NCI-H1417 (cell line): ENCODE measurements at places on chromosomes 5 and 9.

DNA sequence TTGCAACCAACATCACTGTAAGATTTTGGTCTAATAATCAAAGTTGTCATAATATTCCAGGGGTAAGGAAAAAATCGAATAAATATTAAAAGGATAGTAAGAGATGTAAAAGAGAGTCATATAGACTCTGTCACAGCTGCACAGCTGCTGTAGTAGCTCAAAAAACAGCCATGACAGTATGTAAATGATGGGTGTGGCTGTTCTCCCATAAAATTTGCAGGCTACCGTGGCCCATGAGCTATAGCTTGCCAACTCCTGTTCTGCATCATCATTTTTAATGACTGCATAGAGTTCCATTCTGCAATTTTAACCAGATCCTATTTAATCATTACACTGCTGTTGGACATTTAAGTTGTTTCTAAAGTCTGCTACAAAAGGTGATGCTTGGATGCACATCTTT is 450.5 kb upstream of the MPDZ start:
- no peak for DNase-seq

DNA sequence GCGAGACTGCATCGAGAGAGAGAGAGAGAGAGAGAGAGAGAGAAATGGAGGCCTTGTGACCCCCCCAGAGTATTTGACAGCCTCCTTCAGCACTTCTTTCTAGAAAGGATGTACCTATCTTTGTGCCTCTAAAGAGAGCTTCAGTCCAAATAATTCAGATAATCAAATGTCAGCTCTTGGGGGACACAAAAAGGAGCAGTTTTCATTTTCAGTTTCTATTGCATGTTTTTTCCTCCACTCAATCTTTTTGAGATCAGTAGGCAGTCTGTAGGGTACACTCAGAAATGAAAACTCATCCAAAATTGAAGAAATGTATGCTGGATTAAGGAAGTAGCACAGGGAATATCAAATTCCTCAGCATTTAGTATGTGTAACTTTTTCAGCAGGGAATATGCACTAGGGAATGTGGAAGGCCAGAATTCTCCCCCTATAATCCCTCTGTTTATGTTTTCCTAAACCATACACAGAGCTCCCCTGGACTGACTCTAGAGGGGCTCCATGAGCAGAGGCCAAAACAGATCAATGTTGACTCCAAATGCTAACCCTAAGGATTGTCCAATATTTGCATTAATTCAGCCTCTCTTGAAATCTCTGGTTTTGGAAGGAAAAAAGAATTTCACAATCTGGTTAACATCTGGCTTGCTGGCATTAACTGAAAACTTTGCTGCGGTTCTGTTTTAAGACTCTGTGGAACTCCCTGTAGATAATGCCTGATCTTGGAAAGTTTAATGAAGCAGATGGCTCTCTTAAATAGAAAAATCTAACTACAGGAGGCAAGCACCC is 250.1 kb downstream of the CEMIP2 start:
- no peak for DNase-seq

DNA sequence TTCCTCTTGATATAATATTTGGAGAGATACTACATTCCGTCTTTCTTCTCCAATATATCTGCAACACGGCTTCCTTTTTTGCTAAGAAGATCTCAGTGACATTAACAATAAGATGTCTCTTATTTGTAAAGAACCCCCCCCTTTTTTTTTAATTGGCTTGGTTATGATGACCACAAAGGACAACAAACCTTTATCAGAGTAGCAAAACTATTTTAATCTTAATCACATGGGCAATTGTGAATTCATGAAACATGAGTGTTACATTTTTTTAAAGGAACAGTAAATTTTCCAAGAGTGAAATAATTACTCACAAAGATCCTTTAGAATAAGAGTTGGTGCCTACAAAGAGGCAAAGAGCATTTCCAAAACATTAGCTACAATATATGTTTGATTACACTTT is 554.1 kb downstream of the MAT2B start:
- no peak for DNase-seq

DNA sequence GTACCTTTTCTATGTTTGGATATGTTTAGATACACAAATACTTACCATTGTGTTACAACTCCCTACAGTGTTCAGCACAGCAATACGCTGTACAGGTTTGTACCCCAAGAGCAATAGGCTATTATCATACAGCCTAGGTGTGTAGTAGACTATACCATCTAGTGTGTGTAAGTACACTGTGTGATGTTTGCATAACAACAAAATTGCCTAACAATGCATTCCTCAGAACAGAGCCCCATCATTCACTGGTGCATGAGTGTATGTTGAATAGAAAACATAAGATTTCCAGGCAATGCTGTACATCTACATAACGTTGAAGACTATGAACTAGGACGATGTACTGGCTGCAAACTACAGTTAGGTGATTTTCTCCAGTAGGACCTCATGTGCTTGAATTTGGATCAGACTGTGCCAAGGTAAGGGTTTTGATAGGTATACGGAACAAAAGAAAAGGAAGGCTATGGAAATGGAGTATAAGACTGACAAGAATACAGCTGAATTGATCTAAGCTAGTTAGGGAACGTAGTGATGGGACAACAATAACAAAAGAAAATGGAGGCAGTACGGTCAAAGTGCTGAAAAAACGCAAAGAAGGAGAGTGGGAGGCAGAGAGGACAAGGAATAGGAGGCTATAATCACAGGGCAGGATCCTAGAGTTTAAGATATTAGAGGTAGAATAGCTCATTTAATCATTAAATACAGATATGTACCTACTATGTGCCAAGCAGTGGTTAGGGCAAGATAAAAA is 46.9 kb downstream of the FNIP1 start:
- DNase-seq: no peak

GRCh38 chr5:74201334-74202081 is 439.0 kb downstream of the ENC1 start:
- DNase-seq: peak; percentile 34

- no peak for DNase-seq
These were observed 9.1 kb upstream of the DAB2 start for GRCh38 chr5:39433848-39434247.

DNA sequence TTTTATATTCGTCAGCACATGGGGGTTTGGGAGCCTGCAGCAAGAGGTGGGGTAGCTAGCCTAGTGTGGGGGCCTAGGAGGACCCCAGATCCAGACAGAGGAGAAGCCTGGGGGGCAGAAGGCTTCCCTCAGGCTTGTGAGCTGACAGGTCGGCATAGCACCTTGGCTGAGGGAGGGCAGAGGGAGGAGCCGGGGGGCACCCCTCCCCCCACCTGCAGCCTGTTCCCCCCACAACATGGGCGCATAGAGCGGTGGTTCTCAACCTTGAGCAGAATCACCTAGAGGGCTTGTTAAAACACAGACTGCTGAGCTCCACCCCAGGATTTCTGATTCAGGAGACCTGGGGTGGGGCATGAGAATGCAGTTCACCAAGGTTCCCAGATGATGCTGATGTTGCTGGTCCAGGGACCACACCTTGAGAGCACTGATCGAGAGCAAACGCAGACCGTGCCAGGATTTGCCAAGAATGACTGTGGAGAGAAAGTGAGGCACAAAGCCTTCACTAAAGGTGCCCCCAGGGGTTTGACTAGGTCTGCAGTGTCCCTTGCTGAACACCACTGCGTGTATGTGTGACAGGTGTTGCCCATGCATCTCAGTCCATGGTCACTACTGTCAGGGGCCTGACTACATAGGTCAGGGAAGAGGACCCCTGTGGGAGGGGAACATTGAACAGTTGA is 163.3 kb downstream of the MACROH2A1 start:
- no peak for DNase-seq

DNA sequence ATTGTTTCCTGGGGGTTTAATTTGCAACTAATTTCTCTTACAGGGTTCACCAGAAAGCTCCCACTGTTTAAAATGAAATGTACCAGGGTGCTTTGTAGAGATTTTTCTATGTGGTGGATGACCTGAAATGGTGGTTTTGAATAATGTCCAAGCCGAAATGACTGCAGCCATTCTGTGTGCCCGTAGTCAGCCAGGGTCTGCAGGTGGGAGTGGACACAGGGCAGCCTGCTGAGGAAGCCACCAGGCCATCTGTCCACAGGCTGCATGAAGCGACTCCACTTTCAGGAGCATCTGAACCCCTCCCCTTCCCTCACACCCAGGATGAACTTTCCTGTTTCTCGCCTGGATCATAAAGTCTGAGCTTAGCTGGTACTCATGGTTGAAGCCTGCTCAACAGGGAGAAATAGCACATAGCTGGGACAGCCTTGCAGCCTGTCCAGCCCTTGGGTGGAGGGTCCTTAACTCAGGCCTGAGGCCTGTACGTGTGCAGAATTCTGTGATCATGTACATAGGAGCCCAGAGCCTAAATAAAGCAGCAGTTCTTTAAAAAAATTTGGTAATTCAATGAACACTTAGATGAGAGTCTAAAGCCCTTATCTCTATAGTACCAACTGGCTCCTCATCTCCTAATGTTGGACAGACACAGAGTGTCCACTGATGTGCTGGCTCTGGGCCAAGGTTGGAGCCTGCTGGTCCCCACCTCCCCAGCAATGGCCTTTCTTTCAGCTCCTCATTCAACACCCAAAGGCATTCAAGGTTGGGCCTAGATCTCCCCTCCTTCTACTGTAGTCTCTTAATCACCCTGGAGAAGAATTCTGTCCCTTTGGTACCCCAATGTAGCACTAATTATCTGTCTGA is 72.8 kb downstream of the SHB start:
- DNase-seq: peak; percentile 13

GRCh38 chr9:8241201-8241600 is 441.6 kb upstream of the DMAC1 start:
- DNase-seq: no peak

DNA sequence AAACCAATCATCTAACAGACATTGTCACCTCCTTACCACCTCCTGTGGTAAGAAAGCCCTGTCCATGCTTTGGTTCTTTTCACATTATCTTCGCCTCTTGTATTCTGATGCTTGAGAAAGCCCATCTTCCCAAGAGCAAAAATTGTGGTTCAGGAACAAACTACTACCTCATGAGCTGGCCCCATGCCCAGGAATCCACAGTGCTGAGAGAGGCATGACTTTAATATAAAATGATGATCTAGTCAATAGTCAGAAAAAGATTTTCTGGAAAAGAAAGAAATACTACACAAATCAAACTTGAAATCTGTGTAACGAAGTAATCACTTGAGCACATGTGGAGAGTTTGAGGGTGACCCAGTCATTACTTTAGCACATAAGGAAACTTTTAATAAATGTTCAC is 94.7 kb downstream of the FGF10 start:
- no peak for DNase-seq

DNA sequence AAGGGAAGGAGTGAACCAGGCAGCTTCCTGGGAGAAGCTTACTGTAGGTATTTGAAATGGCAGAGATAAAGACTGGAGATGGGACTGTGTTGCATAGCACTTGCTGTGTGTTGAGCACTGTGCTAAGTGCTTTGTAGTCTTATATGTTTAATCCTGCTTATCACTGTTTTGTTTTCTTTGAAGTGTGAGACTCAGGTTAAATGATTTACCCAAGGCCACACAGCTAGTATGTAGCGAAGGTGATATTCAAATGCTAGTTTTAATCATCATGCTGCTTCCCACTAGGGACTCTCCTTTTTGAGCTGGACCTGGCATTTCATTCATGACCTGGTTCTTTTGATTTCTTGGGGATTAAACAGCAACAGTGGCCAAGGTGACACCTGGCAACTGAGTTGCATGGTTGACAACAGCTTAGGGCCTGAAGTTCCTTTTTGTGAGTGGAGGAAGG is 35.3 kb upstream of the SPRY4 start:
- no peak for DNase-seq

GRCh38 chr5:168706655-168707069 is 127.5 kb upstream of the PANK3 start:
- no peak for DNase-seq

- no peak for DNase-seq
These were observed 6.9 kb upstream of the ZBTB5 start for GRCh38 chr9:37471942-37472684.

- DNase-seq: no peak
These were observed 9.6 kb downstream of the MTMR12 start for GRCh38 chr5:32302835-32303754.

- no peak for DNase-seq
These were observed 97.9 kb upstream of the MPDZ start for GRCh38 chr9:13377171-13377925.

DNA sequence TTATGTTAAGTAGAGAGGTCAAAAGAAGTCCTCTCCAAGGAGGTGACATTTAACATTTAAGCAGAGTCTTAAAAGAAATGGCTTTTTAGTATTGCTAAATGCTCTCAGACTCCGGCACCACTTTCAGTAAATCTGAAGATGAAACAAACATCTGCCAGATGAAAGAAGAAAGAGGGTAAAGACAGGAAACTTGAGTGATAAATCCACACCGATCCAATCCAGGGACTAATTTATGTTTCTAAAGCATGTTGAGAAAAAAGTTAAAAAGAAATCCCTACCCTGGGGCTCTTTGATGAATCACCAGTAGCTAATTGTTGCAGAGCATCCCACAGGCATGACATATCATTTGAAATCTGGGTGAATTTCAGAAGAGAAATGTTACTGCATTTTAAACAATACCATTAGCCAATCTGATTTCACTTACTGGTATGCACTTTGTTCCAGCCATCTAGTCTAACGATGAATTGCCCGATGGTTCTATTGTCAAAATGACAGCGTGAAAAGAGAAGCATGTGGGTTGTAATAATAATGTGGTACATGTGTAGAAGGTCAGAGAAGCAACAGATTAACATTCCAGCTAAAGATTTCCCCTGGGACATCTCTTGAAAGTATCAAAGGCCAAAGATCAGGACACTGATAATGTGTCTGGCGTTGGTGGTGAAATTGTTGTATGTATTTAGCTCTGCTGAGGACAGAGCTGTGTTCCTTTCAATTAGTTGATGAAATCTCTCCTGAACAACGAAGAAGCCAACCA is 485.7 kb downstream of the CSNK1G3 start:
- DNase-seq: no peak

DNA sequence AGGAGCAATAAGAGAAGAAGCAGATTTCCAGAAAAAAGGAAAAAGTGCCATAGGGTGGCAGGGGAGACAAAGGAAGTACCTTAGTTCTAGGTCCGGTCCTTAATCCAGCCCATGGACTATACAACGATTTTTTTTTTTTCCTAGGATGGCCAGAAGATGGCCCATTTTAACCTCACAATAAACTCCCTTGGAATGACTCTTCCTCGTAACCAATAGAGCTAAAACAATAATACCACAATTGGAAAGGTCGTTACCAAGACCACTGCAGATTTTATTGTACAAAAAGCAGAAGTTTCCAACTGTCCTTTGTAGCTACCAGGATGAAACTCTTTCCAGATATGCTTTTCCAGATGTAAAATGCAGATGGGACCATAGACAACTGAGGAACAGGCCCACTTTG is 34.4 kb upstream of the SSBP2 start:
- DNase-seq: no peak
